ENCODE measurements at places on chromosomes 5 and 9. TPM values are rescaled to one million over a fixed set of nuclear protein-coding genes. Genes with fewer than 3 reads are reported as not detected.

The SUSD3 gene
- 30.5 TPM for total RNA-seq

The GFI1B gene
- total RNA-seq, result not detected

- no peak for DNase-seq
Observed at GRCh38 chr5:151469992-151470391, 22.6 kb downstream of the SLC36A1 start.

DNA sequence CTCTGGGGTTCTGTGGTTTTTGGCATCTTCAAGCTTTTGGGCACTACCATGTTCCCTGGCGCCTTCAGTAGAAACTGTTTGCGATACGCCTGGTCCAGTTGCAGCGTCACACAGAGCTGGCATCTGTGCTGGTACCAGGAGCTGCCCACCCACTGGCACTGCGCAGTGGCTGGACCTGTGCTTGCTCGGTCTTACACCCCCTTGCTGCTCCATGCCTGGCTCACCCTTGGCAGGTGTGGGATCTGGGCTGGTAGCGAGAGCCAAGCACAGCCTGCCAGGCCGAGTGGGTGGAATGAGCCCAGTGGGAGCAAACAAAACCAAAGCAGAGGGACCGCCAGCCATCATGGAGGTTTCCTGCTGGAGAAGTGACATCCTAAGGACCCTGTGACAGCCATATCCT is 170.2 kb upstream of the IRX2 start:
- no peak for DNase-seq

DNA sequence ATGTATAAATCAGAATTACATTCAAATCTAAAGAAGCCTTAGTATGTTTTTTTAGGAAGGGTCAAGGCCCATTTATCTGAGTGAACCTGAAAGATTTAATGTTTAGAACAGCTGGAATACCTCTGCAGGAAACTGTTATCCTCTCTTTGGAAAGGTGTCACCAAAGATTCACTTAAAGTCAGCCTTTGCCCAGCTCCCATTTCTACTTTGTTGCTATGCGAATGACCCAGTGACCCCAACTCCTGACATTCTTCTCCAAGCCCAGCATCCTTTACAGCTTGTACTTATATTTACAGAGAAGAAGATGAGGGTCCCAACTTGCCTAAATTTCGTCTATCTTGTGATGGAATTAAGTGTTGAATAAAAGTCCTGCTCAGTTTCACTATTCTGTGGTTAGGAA is 1198.6 kb downstream of the CDH12 start:
- no peak for DNase-seq

- no peak for DNase-seq
Observed at GRCh38 chr5:89452081-89452480, 569.1 kb upstream of the MEF2C start.

DNA sequence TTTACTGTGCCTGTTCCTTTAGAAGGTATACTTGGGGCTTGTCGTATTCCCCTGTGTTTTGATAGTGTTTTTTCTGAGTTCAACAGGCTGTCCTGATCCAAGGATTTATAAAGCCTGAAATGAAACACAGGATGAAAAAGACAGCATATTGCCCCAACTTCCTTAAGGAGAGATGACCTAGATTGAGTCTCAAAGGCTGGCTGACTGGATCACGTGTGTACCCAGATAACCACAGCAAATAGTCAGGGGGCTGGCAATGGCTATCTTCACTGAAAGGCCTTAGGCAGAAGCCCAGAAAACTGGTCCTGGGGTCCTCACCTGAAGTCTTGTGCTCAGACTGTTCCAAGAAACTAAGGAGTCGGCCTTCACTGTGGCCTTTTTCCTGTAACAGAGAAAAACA is 7.7 kb upstream of the HK3 start:
- no peak for DNase-seq

DNA sequence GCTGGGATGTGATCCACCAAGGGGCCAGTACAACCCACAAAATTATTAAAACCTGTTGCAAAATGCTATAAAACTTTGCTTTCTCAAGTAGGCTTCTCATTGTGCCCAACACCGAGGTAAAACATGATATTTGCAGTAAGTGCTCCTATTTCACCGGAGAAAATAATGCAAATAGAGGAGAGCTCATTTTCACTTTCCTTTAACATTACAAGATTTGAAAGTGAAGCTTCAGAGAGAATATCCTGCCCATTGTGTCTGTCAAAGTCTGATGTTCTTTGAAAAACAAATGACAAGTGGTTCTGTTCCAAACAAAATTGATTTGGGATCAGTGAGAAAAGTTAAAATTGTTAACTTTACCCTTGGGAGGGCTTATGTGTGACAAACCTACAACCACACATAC is 287.1 kb downstream of the KCNN2 start:
- DNase-seq, result no peak

- no peak for DNase-seq
Observed at GRCh38 chr9:124869986-124870560, 8.1 kb downstream of the ARPC5L start.

- no peak for DNase-seq
Observed at GRCh38 chr5:91174396-91174795, 208.7 kb downstream of the ARRDC3 start.

- DNase-seq, result no peak
Observed at GRCh38 chr9:92626484-92626883, 43.4 kb downstream of the IPPK start.
